GM12878 (cell line): ENCODE measurements at places on chromosomes 16 and 17.

GRCh38 chr16:14111713-14112538 lies 40.8 kb downstream of the MRTFB start:
- no peak for DNase-seq

DNA sequence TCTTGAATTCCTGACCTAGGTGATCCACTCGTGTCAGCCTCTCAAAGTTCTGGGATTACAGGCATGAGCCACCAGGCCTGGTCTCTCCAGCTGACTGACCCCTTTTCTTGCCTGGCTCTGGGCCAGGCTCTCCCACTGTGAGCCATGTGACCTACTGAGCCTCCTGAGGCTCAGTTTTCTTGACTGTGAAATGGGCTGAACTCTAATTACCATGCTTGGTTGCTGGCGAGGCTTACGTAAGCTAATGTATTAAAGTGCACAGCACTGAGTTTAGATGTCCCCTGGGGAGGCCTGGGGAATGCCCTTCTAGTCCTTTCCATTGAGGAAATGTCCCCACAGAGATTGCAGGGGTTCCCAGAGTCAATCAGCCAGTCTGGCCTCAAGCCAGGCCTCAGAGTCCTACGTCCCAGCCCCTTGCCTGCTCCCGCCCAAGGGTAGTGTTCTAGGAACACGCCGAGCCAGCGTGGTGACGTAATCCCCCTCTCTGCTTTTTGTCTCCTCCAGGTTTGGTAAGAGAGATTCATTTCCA lies 45.8 kb upstream of the LGALS9 start:
- no peak for DNase-seq

DNA sequence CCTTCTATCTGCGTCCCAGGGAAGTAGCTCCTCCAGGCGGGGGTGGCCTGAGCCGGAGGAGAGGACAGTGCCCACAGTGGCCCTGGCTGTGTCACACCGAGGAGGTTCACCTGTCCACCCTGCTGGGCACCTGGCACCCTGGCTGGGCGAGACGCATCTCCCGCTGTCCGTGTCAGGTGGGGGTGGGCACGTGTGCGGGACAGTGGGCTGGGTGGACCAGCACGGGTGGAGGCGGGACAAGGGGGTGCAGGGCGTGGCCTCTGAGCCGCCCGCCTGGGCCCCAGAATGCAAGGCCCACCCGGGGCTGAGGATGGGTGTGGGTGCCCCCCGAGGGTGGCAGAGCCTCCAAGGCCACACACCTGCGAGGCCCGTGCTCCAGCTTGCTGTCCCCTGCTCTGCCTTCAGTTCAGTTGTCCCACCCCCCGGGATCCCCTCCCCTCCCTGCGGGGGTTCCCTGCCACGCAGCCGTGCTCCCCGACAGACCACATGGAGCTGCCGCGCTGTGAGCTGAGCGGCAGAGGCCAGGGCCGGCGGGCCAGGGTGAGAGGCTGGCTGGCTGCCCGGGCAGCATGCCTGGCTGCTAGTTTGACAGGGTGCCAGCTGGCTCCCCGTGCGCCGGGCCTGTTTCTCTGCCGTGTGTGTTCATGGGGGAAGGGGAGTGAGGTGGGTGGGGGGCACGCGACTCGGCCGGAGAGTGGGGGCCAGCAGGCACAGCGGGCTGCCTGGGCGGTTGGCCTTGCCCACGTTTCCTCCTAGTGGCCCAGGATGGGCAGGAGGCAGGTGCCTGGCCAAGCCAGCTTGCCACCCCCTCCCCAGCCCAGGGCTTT lies 33.9 kb downstream of the BAHCC1 start:
- no peak for DNase-seq

- DNase-seq = no peak
Measured at GRCh38 chr16:47519996-47520679, 59.0 kb downstream of the PHKB start.

GRCh38 chr16:75336521-75336920 lies 85.1 kb upstream of the BCAR1 start:
- no peak for DNase-seq

- no peak for DNase-seq
Measured at GRCh38 chr17:75876190-75876937, 2.0 kb downstream of the TRIM47 start.

GRCh38 chr16:74747716-74748615 lies 26.7 kb downstream of the FA2H start:
- no peak for DNase-seq
